ENCODE measurements at places on chromosomes 6 and 20.

- DNase-seq, result no peak
These were observed 16.7 kb downstream of the DYNLT1 start for GRCh38 chr6:158627940-158628211.

- DNase-seq, result no peak
These were observed 57.9 kb upstream of the MLN start for GRCh38 chr6:33861722-33862121.

GRCh38 chr20:46584508-46584907 lies 34.1 kb upstream of the OCSTAMP start:
- DNase-seq, result no peak

DNA sequence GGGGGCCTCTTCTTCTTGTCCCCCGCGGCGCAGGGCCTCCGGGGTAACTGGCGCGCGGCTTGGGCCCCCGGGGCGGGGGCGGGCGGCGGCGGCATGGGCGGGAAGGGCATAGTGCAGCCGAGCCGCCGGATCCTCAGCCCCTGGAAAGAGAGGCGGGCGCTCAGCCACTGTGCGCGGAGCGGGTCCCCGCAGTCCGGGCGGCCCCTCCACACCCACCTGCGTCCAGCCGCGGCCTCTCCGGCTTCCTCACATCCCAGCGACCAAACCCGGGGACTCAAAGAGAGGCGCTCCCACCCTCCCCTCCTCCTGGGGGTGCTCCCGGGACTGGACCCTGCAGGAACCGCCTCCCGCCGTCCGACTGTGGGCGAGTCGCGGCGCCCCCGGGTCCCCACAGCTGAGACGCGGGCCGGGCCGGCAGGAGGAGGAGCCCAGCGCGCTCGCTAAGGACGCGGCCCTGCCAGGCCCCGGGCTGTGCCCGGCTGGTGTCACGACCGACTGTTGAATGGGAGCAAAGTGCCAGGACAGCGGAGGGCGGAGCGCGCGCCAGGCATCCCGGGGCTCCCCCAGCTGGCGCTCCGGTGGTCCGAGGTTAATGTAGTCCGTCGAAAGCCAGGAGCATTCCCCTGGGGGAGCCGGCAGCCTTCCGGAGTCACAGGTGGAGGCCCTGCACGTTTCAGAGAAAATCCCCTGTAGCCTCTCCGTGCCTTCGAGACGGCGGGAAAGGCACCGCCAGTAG lies at the start of gene PRR18:
Gene PRR18, minus strand, starts transcription at position 360 of the 736 bp plus-strand sequence. Its CDS starts 250 bp downstream, at position 110.
- no peak for DNase-seq

DNA sequence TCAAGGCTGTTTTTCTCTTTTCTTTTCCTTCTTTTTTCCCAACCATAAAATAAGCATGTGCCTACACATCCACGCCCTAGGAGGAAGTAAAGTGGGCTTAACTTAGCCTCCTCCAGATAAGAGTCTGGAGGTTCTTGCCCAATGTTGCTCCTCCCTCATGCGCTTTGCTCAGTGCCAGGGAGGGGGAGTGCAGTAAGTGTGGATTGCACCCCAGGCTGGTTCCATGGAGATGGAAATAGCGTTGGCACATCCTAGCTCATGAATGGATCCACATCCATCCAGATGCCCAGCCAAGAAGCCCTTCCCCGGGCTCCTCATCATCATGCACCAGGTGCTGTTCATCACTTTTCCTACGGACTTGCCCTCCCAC lies 58.2 kb downstream of the NEDD9 start:
- DNase-seq, result no peak

GRCh38 chr6:167706313-167707109 lies 120.2 kb upstream of the AFDN start:
- peak; percentile 61 for DNase-seq

DNA sequence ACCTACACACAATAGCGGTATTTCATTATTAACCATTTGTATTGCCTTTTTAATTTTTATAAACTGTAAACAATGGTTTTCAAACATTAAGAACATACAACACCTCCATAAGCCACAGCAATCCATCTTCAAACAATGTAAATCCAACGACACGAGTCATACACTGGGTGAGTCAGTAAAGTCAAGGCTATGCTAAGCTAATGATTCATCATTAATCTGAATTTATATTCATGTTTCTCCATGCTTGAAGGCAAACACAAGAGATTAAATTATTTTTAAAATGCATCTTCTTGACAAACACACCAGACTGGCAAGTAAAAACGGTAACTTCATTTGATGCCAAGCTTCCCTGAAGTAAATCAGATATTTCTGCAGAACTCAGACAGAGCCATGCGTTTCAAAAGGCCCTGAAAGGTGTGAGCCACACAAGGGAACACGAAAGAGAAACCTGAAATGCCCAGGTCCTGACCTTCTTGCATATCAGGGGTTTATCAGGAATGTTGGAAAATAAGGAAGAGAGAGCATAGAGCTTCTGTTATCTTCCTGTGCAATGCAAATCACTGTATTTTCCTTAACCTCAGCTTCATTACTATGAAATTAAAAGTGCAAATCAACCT lies 162.5 kb downstream of the ALDH8A1 start:
- no peak for DNase-seq

DNA sequence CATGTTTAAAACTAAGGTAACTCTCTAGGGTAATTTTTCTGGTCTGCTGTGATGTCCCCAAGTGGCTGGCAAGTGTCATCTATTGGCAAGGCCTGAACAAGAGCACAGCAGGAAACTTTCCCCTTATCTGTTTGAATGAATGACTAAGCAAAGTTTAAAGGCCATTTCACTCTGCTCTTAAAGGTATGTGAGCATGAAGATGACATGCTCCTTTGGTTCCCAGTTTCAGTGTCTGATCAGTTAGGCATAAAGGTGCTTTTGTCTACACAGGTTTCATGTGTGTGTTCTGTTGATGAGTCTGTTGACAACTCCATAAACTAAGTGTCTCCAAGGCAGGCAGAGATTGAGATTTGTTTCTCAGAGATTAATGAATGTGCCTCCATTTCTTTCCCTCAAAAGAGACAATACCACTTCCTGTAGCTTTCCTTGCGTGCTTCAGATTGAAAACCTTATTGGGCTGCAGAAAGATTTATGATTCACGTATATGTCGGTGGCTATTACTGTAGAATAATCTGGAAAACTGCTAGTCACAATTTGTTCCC lies 83.9 kb downstream of the MAP3K7 start:
- no peak for DNase-seq

DNA sequence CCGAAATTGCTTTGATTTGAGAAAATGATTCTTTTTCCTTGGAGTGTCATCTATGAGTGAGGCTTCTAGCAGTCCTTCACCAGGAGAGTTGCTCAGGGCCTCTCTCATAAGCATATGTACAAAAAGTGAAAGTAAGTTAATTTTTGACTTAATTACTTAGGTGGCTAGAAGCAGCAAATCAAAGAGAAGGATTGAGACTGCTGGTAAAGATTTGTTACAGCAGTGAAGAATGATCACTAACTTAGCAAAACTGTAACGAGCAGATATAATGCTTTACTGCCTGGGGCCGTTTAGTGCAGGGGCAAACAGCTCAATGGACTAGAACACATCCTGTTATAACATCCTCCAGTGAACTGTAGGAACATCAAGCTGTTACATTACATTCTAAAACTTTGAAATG lies 167.8 kb upstream of the RIPOR2 start:
- DNase-seq, result no peak

DNA sequence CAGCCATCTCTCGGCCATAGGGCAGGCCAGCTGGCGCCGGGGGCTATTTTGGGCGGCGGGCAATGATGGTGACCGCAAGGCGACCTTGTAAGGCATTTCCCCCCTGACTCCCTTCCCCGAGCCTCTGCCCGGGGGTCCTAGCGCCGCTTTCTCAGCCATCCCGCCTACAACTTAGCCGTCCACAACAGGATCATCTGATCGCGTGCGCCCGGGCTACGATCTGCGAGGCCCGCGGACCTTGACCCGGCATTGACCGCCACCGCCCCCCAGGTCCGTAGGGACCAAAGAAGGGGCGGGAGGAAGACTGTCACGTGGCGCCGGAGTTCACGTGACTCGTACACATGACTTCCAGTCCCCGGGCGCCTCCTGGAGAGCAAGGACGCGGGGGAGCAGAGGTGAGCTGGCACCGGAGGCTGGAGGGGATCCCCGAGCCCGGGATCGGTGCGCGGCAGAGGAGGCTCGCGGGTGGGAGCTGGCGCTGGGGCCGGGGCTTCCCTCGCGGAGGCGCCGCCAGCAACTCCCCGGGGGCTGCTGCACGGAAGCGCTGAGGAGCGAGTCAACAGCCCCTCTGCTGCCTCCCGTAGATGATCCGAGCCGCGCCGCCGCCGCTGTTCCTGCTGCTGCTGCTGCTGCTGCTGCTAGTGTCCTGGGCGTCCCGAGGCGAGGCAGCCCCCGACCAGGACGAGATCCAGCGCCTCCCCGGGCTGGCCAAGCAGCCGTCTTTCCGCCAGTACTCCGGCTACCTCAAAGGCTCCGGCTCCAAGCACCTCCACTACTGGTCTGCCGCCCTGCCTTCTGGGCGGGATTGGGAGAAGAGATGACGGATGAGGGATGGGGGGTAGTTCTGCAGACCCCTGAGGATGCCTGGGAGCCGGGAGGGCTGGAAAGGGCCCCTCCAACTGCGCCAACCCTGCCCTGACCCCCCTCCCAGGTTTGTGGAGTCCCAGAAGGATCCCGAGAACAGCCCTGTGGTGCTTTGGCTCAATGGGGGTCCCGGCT lies at the start of the genes CTSA and NEURL2:
Gene CTSA, plus strand, starts transcription at position 351 of the 999 bp plus-strand sequence. Its CDS starts 234 bp downstream, at position 585.
Gene NEURL2, minus strand, starts transcription at position 224 of the 999 bp plus-strand sequence. Its CDS starts 217 bp downstream, at position 7.
- peak; percentile 83 for DNase-seq

DNA sequence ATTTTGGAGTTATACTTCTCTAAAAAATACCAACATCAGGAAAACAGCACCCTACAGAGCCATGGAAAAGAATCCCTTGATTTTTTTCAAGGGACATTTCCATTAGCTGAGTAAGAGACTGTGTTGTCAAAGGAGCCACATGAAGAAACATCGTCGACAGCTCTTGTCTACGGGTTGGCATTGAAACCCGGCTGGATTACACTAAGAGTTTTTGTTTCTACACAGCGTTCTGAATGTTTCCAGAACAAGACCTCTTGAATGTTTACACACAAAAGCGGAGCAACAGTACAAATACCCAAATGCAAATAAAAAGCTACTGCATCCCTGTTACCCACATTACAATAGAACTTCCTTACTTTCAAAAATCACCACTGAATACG lies 2.4 kb upstream of the MYLK4 start:
- no peak for DNase-seq

DNA sequence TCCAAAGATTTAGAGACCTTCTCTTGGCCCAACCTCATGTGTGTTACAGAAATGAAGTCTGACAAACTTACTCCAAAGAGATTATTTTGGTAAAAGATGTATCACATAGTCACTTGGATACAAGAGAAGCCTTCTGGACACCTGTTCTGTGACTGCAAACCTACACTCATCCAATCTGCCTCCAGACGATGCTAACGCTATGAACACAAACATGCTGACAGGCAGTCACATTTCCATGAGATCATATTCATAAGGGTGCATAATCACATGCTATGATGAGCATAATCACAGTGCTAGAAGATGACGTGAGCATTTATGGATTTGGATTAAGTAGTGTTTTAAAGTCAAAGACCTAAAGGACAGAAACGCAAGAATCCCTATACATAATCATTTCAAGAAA lies 340.2 kb downstream of the HACE1 start:
- no peak for DNase-seq

GRCh38 chr6:27176523-27177484 lies 70.7 kb upstream of the PRSS16 start:
- DNase-seq, result peak; percentile 53

DNA sequence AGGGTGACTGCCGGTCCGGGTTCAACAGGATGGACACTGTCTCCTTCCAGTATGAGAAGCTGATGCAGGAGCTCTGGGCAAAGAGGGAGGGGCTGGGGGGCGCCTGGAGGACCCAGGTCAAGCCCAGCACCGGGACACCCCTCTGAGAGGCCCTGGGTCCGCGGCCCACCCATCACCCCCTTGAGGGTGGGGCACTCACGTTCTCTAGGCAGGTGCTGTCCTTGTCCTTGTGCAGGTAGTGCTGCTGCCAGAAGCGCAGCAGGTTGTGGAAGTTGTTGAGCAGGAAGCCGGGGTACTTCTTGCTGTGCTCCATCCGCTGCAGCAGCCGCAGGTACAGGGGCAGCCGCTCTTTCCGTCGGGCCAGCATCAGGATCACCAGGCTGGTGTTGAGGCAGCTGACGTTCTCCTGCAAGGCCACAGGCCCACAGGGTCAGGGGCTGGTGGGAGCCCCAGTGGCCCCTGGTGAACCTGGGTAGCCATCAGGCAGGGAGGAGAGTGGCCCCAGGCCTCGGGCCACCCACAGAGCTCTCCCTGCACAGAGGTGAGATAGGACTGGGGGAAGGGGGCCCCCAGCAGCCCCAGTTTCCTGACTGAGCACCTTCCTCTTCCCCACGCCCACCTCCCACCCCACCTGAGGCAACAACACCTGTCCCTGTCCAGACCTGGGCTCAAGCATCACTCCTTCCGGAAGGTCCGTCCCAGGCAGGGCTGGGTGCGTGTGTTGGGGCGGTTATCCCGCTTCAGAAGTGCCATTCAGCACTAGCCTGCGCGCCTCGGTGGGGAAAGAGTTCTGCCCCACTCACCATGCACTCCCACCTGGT lies 47.8 kb downstream of the MYH7B start:
- no peak for DNase-seq

DNA sequence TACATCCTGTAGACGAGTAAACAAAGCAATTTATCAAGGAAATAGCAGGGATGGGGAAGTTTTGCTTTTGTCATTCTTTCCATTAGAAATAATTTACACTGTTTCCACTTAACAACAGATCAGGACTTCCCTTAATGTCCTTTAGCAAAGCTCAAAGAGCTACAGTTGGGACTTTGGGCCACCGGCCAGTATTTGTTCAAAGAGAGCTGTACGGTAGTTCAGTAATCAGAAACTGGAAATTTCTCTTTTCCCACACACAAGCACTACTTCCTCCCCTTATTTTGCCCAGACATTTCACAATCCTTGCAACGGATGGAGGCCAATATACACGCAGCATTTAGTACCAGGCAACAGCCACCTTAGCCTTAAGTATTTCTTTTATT lies 12.1 kb upstream of the HINT3 start:
- no peak for DNase-seq

- peak; percentile 95 for DNase-seq
These were observed 58.5 kb downstream of the PREX1 start for GRCh38 chr20:48769069-48769983.
